Activated T-cell treated with anti-CD3 and anti-CD28 coated beads, Interleukin-2, amount 50 U/mL, for 24 hours (primary cell): ENCODE measurements at places on chromosomes 3 and 15.

- H3K4me3 ChIP-seq: no peak overlapping the region
- DNase-seq: no peak
- H3K27ac ChIP-seq: no peak overlapping the region
- no peaks in the 10 kb centered on the region for H3K36me3 ChIP-seq
Measured at GRCh38 chr3:97742036-97742435, 22.5 kb upstream of the ARL6 start.

DNA sequence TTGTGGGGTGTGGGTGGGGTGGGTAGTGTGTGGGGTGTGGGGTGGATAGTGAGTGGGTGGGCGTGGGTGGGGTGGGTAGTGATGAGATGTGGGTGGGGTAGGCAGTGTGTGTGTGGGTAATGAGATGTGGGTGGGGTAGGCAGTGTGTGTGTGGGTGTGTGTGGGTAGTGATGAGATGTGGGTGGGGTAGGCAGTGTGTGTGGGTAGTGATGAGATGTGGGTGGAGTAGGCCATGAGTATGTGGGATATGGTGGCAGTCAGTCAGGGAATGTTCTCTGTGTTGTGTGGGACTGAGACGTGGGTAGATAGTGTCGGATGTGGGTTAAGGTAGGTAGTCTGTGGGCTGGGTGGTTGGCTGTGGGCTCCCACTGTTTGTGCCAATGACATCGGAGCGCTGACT is 7.1 kb downstream of the MINAR1 start:
- DNase-seq: no peak
- no peak overlapping the region for H3K4me3 ChIP-seq
- H3K4me1 ChIP-seq: no peaks in the 10 kb centered on the region
- H3K27ac ChIP-seq: no peak overlapping the region

GRCh38 chr3:102339671-102340070 is 95.1 kb upstream of the ZPLD1 start:
- no peaks in the 10 kb centered on the region for H3K36me3 ChIP-seq
- peaks cover 6% of the 10 kb centered on the region for H3K27me3 ChIP-seq
- H3K4me1 ChIP-seq: no peaks in the 10 kb centered on the region
- no peak overlapping the region for H3K4me3 ChIP-seq

GRCh38 chr3:135456108-135456790 is 509.3 kb upstream of the PPP2R3A start:
- no peak for DNase-seq
- no peak overlapping the region for H3K4me3 ChIP-seq
- no peaks in the 10 kb centered on the region for H3K36me3 ChIP-seq

GRCh38 chr3:111359261-111360030 is 182.6 kb upstream of the CD96 start:
- no peak overlapping the region for H3K27ac ChIP-seq
- no peaks in the 10 kb centered on the region for H3K36me3 ChIP-seq
- no peak for DNase-seq

DNA sequence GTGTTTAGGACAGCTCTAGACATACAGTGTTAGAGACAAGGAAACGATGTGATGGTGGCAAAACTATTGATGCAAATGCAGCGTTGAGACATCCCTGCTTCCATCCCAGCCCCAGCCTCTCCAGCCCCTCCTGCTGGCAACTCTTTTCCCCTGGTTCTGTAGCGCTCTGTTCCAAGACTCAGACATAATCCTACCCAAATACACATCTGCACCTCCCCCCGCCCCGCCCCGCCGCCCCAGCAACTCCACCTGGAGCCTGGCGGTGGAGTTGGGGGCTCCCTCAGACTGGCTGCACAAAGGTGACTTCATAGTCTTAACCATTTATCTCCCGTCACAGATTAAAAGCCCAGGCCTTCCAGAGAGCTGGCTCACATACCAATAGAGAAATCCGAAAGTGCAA is 7.2 kb upstream of the SEC22A start:
- DNase-seq: no peak
- no peak overlapping the region for H3K27ac ChIP-seq
- H3K4me3 ChIP-seq: no peak overlapping the region
- no peaks in the 10 kb centered on the region for H3K27me3 ChIP-seq

DNA sequence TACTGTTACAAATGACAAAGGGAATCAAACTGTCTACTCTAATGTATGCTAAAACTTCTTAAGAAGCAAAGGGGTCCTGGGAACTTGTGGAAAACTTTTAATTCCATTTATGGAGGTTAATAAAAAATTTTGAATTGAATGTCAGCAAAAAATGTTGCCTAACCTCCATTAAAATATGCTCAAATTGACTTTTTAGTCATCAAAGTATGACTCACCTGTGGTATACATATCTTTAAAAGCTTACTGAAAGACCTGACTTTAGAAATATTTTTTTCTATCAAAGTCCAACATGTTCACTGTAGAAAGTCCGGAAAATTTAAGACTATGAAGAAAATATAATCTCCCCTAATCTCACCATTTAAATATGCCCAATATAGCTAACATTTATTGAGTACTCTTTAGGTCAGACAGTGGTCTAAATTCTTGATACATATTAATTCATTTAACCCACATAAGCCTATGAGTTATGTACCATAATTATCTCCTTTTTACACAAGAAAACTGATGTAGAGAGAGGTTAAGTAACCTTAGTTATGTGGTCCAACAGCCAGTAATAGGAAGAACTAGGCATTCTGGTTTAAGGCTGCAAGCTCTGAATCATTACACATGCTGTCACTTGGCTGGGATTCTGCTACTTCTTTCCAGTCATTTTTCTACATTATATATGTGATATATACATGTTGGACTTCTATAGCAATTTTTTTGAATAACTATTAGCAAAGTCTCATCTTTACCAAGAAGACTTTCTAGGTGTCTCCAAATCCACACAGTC is 83.6 kb downstream of the PDZRN3 start:
- no peaks in the 10 kb centered on the region for H3K4me1 ChIP-seq
- no peak for DNase-seq
- no peak overlapping the region for H3K4me3 ChIP-seq
- H3K27ac ChIP-seq: no peak overlapping the region
- H3K36me3 ChIP-seq: no peaks in the 10 kb centered on the region

DNA sequence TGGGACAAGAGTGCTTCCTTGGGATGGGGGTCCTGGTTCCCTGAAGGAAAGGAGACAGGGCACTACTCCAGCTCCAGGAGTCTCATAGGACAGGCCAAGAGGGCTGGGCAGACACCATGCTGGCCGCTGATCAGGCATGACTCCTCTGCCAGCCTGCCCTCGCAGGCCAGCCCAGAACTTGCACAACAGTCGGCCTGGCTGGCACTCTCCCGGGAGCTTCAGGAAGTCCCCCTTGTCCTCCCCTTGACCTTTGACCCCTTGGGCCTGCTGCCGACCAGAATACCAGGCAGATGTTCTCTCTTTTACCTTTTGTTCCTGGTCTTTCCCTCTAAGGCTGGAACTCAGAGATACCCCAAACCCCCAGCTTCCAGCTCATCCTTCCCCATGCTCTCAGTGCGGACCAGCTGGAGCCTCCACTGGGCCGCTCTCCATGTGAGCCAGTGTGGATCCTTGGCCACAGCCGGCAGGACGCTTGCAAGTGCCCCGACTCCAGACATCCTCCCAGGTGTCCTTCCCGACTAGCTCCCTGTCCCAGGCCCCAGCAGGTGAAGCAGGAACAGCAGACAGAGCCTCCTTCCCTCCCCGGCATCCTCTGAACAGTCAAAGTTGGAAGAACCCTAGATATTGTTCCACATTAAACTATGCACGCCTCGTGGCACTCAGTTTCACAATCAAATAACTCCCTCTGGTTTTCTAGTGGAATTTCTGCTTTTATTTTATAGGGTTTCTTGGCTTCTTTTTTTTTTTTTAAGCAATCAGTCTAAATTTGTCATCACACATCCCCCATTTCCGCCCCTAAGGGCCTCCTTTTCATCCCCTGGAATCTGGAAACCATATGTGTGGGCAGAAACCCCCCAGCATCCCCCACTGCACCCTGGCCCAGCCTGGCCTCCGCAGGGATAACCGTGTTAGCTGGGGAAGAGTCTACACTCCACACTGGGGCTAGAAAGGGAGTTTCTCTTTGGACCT is 15.7 kb downstream of the VPS18 start:
- H3K36me3 ChIP-seq: peaks cover under 1% of the 10 kb centered on the region
- DNase-seq: no peak
- no peak overlapping the region for H3K4me3 ChIP-seq
- no peaks in the 10 kb centered on the region for H3K27me3 ChIP-seq
- H3K27ac ChIP-seq: peak overlapping the region; percentile 20

- no peak for DNase-seq
- H3K27ac ChIP-seq: no peak overlapping the region
- no peaks in the 10 kb centered on the region for H3K4me1 ChIP-seq
- H3K36me3 ChIP-seq: no peaks in the 10 kb centered on the region
- no peak overlapping the region for H3K4me3 ChIP-seq
Measured at GRCh38 chr3:159804726-159805410, 183.8 kb upstream of the IL12A start.

GRCh38 chr15:68197170-68197492 is 8.0 kb downstream of the CALML4 start:
- peak overlapping the region; percentile 83 for H3K27ac ChIP-seq
- H3K4me1 ChIP-seq: peaks cover 3% of the 10 kb centered on the region
- H3K4me3 ChIP-seq: no peak overlapping the region
- DNase-seq: no peak

DNA sequence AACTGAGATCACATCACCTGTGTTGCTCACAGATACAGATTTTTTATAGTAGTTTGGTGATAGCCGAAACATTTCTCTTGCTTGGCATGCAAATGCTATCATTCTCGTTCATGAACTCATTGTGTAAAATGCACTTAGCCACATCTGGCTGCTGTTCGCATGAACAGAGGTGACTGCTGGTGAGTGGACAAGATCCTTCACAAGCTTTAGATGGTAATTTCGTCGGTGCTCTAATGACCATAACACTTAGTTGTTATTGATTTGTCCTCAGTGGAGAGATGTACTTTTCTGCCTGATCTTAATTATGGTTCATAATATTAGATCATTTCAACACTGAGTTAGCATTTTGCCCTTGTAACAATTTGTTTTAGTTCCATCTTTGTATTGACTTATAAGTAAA is 13.8 kb downstream of the LRRN1 start:
- no peak overlapping the region for H3K4me3 ChIP-seq
- no peaks in the 10 kb centered on the region for H3K27me3 ChIP-seq
- no peak for DNase-seq

DNA sequence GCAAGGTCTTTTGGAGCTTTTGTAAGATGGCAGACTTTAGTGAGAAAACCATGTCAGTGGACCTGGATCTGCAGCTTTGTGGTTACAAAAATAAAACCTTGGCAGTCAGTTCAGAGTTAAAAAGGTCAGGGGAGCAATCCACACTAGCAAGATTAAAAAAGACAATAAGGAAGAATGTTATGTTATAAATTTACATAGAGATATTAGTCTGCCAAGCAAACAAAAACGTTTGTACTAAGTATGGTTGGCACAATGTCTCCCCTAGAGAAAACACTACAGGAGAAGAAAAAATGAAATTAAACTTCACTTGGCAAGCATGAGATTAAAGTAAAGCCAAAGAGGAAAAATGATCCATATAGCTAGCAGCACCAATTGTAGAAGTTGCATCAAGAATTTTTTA is 205.0 kb downstream of the LSAMP start:
- no peaks in the 10 kb centered on the region for H3K27me3 ChIP-seq
- no peak for DNase-seq
- H3K27ac ChIP-seq: no peak overlapping the region

- peak overlapping the region; percentile 99 for H3K27ac ChIP-seq
- peaks cover 2% of the 10 kb centered on the region for H3K27me3 ChIP-seq
- peaks cover 51% of the 10 kb centered on the region for H3K4me1 ChIP-seq
- H3K36me3 ChIP-seq: peaks cover 22% of the 10 kb centered on the region
- DNase-seq: no peak
- peak overlapping the region; percentile 95 for H3K4me3 ChIP-seq
Measured at GRCh38 chr15:29268706-29269484, 727 bp downstream of the NSMCE3 start.

DNA sequence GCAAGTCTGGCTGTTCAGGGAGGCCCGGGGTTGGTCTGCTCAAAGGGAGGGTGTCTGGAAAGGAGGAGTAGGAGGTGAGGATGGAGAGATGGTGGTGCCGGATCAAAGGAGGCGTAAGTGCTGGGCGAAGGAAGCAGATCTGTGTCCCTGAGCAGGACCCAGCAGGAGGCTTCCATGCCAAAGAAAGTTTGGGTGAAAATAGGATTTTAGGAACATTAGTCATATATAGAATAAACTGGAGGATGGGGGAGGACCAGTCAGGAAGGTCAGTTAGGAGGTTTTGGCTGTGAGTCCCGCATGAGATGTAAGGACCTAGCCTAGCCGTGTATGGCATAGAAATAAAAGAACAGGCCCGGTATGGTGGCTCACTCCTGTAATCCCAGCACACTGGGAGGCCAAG is 28.6 kb upstream of the VPS8 start:
- no peaks in the 10 kb centered on the region for H3K36me3 ChIP-seq
- no peak overlapping the region for H3K27ac ChIP-seq
- H3K27me3 ChIP-seq: peaks cover 13% of the 10 kb centered on the region
- no peak overlapping the region for H3K4me3 ChIP-seq
- H3K4me1 ChIP-seq: peaks cover 26% of the 10 kb centered on the region

DNA sequence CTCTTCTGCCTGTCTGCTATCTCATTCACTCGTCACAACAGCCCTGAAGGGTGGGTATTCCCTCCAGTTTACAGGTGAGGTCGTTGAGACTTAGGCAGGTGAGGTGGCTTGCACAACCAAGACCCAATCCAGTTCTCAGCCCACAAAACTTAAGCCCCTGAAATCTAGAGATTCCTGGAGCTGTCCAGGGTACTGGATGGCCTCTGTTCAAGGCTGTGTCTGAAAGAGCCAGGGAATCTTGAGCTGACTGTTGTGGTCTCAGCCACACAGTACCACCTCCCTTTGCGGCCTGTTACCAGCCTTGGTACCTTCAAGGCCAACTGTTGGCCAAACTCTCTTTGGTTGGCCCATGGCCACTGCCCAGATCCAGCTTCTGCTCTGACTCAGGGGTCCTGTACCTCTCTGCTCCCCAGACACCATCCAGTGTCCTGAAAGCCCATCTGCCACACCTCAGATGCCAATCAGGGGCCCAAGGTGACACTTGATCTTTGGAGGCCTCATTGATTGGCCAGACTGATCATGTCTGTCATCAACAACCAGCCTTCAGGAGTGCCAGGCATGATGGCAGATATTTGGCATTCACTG is 10.9 kb upstream of the FAM107A start:
- H3K36me3 ChIP-seq: no peaks in the 10 kb centered on the region
- no peak overlapping the region for H3K4me3 ChIP-seq
- H3K27ac ChIP-seq: no peak overlapping the region
- H3K4me1 ChIP-seq: peaks cover 26% of the 10 kb centered on the region

GRCh38 chr15:50046159-50046558 is 72.9 kb downstream of the ATP8B4 start:
- peaks cover 15% of the 10 kb centered on the region for H3K4me1 ChIP-seq
- H3K36me3 ChIP-seq: peaks cover 3% of the 10 kb centered on the region
- DNase-seq: no peak
- H3K4me3 ChIP-seq: no peak overlapping the region
- H3K27me3 ChIP-seq: no peaks in the 10 kb centered on the region
